Stimulated activated CD4-positive, alpha-beta T cell treated with anti-CD3 and anti-CD28 coated beads, Interleukin-15, amount 100 ng/mL, for 1 hour (primary cell): ENCODE measurements at places on chromosomes 2 and 18.
A peak's percentile ranks its signal among the peaks of the same experiment; 100 is the strongest.

DNA sequence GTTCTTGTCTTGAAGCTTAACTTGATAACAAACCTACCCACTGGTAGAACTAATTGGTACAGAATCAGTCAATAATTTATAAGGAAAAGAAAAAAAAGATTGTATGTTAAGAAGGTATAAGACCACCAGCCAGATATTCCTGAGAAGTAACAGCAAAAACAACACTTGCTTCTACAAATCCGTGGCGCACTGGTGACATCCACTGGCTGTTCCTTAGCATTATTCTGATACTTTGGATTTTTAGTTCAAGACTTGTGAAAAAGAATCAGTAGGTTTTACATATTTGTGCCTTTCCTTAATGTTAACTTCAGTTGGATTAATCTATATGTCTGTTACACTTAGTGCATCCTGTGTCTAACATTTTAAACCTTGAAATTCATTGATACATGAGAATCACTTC, 141.8 kb downstream of the GRB14 start:
- no peak for DNase-seq

GRCh38 chr18:47512726-47513435, 261.4 kb upstream of the SKOR2 start:
- no peak for DNase-seq

GRCh38 chr2:239870863-239871262, 154.3 kb downstream of the NDUFA10 start:
- DNase-seq = no peak

DNA sequence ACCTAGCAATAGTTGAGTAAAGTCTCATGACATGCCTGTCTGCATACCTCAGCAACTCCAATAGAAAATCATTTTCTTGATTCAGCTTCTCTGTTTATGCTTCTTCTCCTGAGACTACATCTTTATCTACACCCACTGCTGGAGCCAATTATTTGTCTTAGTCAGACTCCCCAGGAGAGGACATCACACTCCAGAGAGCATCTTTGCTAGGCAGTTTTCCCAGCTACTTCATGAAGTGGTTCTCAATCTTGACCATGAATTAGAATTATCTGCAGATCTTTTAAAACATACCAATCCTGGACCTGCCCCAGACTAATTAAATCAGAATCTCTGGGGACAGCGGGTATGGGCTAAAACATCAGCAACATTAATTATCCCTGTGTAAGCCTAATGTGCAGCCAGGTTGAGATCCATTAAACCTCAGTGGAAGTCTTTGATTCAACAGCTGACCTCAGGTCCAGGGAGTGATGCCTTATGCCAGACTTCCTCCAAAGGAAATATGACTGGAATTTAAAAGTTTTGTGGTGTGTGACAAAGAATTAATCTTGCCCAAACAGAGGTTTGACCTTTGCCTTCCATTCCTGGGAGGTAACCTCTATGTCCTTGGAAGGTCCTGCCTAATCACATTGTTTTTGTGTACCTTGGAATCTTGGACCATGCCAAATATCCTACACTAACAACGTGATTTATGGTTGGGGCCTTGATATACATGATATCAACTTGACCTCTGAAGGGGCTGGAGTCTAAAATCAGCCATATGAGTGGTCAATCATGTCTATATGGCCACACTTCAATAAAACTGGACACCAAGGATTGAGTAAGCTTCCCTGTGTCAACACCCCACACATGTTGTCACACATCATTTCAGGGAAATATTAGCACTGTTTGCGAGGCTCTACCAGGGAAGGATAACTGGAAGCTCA, 99.3 kb upstream of the DNAJC10 start:
- no peak for DNase-seq

- DNase-seq = no peak
Observed at GRCh38 chr2:24220554-24221291, 45.9 kb downstream of the FAM228A start.

DNA sequence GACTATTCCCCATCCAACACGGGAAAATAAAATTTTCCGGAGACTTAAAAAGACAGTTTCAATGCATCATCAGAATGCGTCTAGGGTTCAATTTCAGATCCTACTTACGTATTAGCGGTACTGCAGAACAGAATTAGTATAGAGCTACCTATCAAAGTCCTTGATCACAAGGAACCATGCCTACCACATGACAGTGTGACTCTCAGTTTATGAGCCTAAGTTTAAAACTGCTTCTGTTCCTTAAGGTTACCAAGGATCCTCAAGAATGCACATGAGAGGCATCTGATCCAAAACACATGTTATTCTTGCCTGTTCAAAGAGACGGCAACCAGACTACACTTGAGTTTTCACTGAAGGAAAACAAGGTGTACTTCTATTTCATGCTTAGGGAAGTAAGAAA, 369.7 kb downstream of the EPHA4 start:
- no peak for DNase-seq

DNA sequence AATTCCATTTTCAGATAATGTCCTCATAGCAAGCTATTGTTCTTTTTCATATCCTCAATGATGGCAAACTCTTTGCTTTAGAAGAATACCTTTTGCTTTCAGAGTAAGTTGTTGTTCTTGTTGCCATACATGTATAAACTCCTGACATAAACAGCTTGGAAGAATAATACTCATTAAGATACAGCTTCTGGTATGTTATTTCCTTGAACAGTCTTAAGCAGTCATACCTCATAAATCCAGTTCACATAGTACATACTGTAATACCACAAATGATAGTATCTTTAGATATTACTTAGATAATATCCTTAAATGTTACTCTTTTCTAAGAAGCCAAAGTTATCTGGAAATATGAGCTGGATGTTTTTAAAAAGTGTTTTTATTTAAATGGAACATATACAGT, 23.2 kb downstream of the METTL8 start:
- DNase-seq = no peak

DNA sequence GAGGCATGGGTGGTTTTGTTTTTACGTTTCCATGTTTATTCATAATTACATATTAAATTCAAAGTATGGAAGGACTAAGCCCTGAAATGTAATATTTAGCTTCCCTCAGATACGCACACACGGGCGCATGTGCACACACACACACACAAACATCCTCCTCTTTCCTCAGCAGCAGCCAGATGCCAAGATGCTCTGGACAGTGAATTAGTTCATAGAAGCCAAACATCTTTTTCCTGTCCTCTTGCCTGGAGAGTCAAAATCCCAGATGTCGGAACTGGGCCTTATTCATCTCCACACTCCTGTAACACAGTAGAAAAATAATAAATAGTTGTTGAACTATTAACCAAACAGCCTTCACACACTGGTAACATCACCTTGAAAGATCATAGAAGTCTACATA, 273.1 kb downstream of the SP3 start:
- no peak for DNase-seq

- DNase-seq = no peak
Observed at GRCh38 chr18:24995755-24996154, 356.2 kb downstream of the ZNF521 start.

DNA sequence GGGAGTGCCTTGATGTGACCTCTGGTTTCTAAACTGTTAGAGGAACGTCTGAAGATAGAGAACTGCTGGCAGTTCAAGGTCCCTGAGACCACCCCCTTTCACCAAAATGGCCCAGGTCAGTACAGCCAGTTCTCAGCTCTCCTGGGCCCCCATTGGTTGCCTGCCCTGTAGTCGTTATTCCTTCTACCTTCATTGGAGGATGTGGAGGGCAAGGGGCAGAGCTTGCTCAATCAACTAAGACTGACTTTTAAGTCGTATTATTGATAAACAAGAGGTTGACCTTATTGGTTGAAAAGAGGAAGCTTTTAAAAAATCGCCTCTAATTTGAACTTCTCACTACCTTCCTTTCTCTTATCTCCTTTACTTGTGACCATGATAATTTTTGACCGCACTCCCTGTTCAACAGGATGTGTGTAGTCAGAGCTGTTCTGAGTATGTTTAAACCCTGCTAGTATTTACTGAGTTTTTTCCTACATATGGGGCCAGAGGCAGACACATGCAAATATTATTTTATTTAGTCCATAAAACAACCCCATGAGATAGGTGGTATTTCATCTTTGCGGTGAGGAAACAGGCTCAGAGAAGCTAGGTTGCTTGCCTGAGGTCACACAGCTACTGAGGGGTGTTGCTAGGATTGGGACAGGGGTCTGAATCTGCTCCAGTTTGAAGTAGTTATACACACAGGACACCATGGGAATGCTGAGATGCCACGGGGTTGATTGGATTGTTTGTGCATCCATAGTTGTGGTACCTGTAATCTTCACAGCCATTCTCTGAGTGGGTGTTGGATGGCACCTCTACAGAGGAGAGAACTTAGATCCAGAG, 65.9 kb downstream of the TMEM247 start:
- DNase-seq = no peak

GRCh38 chr2:115484486-115484885, 1042.0 kb downstream of the DPP10 start:
- DNase-seq = no peak

DNA sequence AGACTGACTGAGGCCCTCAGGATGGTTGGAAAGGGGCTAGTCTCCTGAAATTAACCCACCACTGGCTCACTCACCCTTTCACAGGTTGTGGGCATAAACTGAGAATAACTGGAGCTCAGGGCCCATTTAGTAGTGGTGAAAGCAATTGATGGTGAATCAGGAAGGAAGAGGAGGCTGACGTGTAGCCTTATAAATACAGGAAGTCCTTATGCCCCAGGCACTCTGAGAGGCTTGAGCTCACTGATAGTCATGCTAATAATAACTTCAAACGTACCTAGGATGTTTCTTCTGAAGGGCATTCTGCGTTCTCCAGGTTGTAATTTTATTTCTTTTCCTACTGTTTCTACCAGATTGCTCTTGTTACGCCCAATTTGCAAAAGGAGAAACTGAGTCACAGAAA, 328.4 kb downstream of the CLIP4 start:
- no peak for DNase-seq

GRCh38 chr18:35716169-35716831, 134.8 kb downstream of the GALNT1 start:
- no peak for DNase-seq

DNA sequence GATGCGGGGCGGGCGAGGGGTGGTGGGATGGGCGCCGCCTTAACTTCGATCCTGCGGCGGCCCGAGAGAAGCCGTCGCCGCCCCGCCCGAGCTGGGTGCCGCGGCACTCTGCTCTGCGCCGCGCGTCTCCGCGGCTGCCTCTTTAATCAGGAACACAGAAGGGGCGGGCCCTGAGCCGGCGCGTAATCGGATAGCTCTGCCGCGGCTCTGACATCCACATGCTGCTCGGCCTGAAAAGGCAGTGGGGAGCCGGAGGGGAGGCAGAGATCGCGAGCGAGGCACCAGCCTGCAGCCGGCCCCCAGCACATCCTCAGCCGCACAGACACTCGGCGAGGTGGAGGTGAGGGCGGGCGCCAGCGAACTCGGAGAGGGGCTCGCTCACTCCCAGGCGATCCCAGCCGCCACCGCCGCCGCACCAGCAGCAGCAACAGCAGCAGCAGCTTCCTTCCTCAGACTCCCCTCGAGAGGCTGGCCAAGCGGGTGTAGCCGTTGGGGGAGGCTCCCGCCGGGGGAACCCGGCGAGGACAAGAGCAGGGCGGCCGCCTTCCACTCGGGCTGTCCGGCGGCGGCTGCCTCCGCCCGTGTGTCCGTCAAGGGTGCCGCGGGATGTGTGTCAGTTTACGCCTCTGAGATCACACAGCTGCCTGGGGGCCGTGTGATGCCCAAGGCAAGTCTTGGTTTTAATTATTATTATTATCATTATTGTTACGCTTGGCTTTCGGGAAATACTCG, at the start of gene NRP2:
Gene NRP2 (plus strand): TSS at position 263 of the 732 bp plus-strand sequence. CDS start 790 bp downstream, outside the sequence.
- peak; percentile 21 for DNase-seq

DNA sequence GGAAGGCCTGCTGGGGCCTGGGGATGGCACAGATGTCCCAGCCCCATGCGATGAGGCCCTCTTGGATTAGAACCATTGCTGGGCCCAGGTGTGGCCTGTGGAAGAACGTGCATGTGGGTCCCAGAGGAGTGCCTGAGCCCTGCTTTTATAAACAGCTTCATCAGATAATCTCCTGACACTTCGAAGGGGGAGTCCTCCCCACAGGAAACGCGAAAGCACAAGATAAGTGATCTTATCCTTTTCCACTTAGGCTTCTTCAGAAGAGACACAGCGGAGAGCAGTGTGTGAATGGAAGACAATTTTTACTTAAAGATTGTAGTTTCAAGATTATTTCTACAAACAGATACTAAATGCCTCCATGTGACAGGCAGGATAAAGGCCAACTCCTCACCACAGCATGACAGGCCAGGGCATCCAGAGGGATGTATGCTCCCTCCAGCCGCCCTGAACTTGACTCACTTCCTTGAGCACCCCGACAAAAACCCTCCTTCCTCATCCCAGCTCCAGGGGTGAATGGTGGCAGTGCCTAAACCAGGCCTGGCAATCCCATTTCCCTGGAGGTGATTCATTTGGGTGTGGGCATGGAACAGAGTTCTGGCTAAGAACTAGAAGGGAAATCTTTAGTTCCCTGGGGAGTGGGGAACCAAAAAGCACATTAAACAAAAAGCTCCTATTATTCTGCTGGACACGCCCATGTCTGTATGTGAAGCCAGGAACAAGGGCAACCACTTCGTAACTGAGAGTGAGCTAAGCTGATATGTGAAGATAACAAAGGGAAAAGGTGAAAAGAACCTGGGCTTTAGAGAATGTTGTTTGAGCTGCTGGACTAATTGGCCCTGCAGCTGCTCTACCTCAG, 56.2 kb upstream of the TMEM163 start:
- DNase-seq = no peak

GRCh38 chr18:60176259-60176658, 196.3 kb downstream of the MC4R start:
- DNase-seq = no peak

GRCh38 chr2:128941751-128942150, 623.1 kb upstream of the HS6ST1 start:
- no peak for DNase-seq

- DNase-seq = no peak
Observed at GRCh38 chr18:42929857-42930256, 185.6 kb downstream of the RIT2 start.

- no peak for DNase-seq
Observed at GRCh38 chr2:182163878-182164277, 178.2 kb downstream of the PPP1R1C start.

GRCh38 chr2:83844490-83844889, 614.6 kb downstream of the SUCLG1 start:
- DNase-seq = no peak

GRCh38 chr2:45494275-45494977, 116.6 kb downstream of the SRBD1 start:
- no peak for DNase-seq

DNA sequence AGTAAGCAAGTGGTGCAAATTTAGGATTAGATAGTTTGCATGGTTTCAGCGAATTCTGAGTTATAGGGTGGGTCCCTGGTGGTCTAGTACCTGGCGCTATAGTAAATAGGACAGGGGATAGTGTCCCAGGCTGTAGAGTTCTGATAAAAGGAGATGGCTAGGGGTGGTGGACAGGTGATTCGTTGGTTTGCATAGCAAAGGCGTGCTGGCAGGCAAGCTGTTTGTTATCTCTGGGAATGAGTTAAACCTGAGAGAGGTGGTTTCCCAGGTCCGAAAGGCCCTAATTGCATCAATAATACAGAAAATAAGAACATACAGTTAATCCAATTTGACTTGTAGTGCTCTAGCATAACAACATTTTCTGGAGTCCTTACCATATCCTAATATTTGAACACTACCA, 6.9 kb upstream of the ZDBF2 start:
- no peak for DNase-seq
